Thymus (tissue), 14 donors: ENCODE measurements at places on chromosomes 1 and 21.

- DNase-seq, result no peak
Observed at GRCh38 chr1:39266269-39266668, 61.8 kb downstream of the MACF1 start.

- no peak for DNase-seq
Observed at GRCh38 chr1:115409094-115410015, 71.3 kb upstream of the NGF start.

DNA sequence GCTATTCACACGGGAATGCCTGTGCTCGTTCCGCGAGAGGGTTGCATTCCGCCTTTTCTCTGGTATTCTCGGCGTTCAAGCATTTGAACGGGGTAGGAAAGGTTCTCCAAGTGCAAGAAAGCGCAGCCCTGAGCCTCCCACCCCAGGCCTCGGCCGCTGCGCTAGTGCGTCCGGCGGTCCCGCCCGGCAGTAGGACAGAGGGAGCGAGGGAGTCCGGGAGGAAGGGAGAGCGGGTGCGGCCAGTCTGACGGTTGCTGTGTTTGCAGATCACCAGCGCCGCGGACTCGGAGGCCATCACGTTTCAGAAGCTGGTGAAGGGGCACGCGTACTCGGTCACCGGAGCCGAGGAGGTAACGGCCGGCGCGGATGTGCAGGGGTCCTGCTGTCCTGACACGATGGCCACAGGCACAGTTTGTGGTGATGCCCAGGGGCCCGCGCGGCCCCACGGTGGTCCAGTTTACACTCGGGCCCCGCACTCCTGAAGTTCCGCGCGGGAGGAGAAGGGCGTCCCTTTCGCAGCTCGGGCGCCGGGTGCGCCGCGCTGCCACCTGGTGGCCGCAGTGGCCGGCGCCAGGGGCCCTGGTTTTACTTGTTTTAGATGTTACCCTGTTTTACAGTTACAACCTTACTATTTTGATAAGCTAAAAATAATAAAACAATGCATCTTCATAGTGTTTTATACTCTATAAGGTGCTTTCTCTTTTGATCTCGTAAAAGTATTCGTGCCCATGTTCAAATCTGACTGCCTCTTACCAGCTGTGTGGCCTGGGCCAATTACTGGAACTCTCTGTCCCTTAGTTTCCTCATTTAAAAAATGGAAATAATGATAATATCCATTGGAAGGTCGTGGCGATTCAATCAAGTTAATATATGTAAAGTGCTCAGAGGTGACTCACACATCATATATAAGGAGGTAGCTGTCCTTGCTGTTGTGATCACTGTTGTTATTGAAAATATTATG is 36.7 kb downstream of the CAPN2 start:
- DNase-seq, result peak; percentile 18

DNA sequence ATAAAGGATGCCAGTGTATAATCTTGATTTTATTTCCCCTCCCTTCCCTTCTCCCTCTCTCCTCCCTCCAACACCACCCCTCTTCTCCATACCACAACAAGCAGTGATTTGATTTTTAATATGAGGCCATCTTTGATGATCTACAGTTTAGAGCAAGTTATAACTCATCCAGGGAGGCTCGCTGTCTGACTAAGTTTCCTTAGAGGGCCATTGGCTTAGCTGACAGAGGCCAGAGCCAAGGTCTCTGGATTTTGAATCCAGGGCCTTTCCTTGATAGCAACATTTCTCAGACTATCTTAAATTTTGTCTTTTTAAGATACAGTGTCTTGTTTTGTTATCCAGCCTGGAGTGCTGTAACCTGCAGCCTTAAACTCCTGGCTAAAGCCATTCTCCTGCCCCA is 431.0 kb upstream of the USP24 start:
- DNase-seq, result no peak

GRCh38 chr21:34988139-34988538 is 61.0 kb downstream of the RUNX1 start:
- DNase-seq, result no peak

DNA sequence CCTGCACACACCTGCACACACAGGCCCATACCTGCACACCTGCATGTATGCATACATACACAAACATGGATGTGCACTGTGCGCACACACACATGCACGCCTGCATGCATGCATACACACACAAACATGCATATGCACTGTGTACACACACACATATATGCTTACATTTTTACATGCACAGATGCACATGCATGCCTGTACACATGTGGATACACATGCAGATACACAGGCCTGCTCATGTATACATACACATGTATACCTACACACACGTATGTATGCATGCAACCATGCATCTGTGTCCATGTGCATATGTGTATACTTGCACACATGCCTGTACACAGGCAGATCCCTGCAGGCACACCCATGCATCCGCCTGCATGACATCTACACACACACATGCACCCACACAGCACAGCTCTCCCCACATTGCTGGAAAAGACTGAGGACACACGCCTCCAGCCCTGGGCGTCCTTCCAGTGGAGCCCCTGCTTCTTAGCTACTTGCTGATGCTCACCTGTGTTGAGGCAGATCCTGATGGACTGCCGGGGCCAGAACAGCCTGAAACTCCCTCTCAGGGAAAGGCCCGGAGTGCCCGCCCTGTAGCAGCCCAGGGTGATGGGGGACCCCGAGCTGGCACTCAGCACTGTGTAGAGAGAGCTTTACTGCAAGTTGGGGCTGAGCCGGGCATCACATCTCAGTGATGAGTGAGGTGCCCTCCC is 28.6 kb downstream of the KRTAP10-1 start:
- DNase-seq, result no peak

DNA sequence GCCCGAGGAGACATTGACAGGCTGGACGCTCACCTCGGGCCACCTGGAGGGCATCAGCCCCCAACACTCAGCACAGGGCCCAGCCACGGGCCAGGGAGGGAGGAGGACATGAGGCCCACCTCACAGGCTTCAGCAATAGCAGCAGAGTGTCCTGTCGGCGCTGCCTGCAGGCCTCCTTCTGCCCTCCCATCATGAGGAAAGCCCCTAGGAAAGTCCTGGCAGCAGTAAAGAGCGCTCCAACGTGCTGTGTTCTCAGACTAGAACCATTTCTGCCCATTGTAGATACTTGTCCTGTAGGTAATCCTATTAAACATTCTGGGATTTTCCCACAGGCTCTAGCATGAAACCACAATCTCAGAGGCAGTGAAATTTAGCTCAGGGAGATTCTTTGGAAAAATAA is 62.0 kb upstream of the GALNT2 start:
- no peak for DNase-seq

- DNase-seq, result no peak
Observed at GRCh38 chr21:37364722-37365121, 1.9 kb upstream of the DYRK1A start.

- DNase-seq, result no peak
Observed at GRCh38 chr21:27261676-27262075, 294.8 kb upstream of the ADAMTS5 start.

DNA sequence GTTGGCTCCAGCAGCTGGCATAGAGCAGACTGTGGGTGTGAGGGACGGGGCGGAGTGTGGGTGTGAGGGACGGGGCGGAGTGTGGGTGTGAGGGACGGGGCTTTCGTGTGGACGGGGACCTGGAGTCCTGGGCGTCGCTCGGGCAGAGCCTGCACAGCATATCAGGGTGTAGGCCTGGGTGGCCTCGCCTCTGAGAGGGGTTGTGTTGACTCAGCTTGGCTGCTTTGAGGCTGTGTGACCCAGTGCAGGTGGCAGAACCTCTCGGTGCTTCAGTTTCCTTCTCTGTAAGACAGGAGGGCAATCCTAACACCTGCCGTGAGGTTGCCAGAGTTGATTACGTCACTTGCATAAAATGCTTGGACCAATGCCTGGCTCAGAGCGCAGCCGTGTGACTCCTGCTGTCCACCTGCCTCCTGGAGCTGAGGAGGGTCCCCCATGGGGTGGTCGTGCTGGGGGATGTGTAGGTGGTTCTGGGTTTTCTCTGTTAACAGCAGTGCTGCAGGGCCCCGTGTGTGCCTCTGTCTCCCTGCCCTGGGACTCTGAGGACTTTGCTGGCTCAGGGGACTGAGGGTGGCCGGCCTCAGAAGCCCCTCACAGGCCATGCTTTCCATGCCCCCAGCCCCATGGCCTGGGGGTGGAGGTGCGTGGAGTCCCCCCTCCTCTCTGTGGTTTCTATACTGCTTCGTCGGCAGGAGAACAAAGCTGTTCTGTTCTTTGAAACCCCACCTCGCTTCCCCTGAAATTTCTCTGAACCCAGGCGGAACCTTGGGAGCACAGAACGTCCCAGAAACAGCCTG is 15.4 kb downstream of the PDXK start:
- DNase-seq, result peak; percentile 58

DNA sequence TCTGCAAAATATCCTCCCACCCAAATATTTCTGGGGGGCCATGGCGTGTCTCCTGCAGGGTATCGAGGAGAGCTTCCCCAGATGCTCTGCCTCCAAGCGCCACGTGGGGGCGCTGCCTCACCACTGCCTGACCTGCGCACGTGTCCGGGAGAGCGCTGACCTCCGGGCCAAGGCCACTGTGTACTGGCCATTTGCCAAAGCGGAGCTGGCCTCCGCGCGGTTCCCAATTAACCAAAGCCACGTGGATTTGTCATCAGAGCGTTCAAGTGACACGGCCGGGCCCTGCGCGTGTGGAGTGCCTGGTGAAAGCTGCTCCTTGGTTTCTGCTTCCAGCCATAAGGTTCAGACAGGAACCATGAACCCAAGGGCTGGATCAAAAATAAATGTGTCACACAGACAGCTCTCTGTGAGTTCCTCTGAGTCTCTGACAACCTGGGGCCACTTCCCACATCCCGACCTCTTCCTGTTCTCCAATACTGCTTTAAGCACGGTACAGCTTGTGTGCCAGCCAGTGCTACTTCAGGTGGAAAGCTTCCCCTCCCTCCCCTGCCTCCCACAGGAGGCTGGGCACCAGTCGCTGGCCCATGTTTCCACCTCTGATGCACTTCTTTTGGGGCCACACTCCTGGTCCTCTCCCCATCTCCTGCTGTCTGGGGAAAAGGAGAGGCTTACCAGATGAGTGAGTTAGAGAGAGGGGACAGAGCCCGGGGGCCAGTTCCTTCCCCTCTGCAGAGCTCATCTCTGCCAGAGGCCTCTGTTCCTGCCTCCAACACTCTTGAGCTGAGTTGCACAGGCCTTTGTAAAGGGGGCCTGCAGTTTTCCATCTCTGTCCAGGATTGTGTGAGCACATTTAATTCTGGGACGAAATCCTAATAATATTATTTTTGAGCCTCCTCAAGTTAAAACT is 26.1 kb downstream of the ZP4 start:
- no peak for DNase-seq

- no peak for DNase-seq
Observed at GRCh38 chr1:86650065-86650464, 54.3 kb upstream of the SH3GLB1 start.

- peak; percentile 26 for DNase-seq
Observed at GRCh38 chr21:32726839-32727686, 750 bp downstream of the SYNJ1 start.

DNA sequence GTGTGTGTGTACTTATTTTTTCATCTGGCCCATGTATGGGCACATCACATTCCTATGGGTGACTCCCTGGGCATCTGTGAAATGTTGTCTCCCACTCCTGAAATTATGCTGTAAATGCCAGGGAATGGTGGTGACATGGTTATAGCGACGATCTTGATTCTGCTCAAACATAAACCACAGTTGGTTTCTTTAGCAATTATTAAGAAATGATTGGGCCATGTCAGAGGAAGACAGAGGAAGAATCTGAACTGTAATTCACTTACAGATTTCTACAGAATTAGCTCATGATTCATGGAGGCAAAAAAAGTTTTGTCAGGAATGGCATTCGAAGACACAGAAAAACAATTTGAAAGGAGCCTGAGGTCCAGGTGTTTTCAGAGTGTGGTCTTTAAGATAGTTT is 25.8 kb upstream of the KCNE1 start:
- DNase-seq, result no peak

DNA sequence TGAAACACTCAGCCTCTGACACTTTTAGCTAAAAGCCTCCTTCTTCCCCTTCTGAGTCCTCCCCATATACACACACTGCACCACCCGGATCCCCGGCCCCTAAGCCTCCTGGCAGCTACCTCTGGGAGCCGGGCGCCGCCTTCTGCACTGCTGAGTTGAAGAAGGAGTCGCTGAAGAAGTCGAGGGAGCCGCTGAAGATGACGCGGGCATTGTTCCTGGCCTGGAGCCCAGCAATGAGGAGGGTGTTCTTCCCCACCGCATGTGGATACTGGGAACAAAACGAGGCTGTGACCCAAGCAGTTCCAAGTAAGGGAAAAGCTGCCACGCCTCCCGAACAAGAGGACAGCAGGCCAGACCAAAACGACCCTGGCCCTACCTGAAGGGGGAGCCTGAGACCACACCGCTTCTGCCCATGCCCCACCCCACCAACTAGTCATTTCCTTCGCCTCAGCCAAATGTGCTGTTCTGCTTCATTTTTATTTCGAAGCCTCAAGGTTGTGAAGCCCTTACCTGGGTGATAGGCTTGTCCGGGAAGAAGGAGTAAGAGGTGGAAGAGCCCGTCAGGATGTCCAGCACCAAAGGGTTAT is 7.0 kb downstream of the DDOST start:
- DNase-seq, result no peak

DNA sequence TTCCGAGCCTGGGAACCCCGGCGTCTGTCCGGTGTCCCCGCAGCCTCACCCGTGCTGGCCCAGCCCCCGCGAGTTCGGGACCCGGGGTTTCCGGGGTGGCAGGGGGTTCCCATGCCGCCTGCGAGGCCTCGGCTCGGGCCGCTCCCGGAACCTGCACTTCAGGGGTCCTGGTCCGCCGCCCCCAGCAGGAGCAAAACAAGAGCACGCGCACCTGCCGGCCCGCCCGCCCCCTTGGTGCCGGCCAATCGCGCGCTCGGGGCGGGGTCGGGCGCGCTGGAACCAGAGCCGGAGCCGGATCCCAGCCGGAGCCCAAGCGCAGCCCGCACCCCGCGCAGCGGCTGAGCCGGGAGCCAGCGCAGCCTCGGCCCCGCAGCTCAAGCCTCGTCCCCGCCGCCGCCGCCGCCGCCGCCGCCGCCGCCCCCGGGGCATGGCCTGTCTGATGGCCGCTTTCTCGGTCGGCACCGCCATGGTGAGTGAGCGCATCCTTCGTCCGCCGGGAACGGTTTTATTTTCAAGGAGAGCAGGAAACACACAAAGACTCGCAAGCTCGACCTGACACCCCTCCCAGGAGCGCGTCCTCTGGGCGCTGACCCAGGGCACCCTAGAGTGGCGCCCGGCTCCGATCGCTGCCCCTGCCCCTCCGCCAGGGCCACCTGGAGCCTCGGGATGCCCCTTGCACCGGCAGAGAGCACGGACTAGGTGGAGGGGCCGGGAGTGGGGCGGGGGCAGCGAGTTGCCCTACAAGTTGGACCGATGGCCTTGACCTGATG is at the start of gene ABCG1:
ABCG1 (plus strand) TSS at position 305 of the 770 bp plus-strand sequence; CDS start at position 428, 123 bp downstream.
- no peak for DNase-seq

- no peak for DNase-seq
Observed at GRCh38 chr1:26401891-26402290, 8.7 kb upstream of the LIN28A start.

DNA sequence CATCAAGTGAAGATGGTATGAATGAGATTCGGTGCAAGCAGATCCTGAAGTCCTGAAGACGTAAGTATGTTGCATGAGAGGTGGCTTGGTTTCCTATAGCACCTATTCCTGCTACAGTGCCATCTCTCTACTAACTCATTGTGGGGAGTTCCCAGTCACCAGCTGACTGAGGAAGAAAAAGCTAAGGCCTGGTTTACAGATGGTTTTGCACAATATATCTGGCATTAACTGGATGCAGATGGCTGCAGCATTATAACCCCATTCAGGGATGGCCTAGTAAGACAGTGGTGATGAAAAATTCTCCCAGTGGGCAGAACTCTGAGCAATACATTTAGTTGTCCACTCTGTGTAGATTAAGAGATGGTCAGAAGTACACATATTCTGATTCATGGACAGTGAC is 36.7 kb downstream of the RTCA start:
- no peak for DNase-seq

GRCh38 chr1:40782371-40782956 is 1.1 kb upstream of the KCNQ4 start:
- no peak for DNase-seq
